ENCODE measurements at places on chromosomes 4 and X. TPM values are rescaled to one million over a fixed set of nuclear protein-coding genes. Genes with fewer than 3 reads are reported as not detected.

The BEX5 gene
- total RNA-seq: not detected

The SMIM10L2A gene
- total RNA-seq: 1.7 TPM

The IL21 gene
- not detected for total RNA-seq

The MAGEA1 gene
- not detected for total RNA-seq

The CNGA2 gene
- not detected for total RNA-seq

The XG gene
- total RNA-seq: 2.5 TPM

The NEIL3 gene
- total RNA-seq: 15.0 TPM

The PRPS1 gene
- 31.0 TPM for total RNA-seq

The MAP7D3 gene
- total RNA-seq: 23.0 TPM

The COL4A5 gene
- 56.9 TPM for total RNA-seq

The TMEM128 gene
- total RNA-seq: 23.8 TPM

The PGAM4 gene
- not detected for total RNA-seq

The DGKK gene
- not detected for total RNA-seq

The XAGE5 gene
- total RNA-seq: not detected

The PAGE2B gene
- total RNA-seq: not detected

The HERC5 gene
- total RNA-seq: 5.1 TPM

The PAGE1 gene
- total RNA-seq: not detected

The LONRF3 gene
- 0.19 TPM for total RNA-seq

The BMP15 gene
- not detected for total RNA-seq

The TMSB15A gene
- 2.5 TPM for total RNA-seq

The RTL3 gene
- total RNA-seq: 0.19 TPM

The SYP gene
- total RNA-seq: 0.28 TPM

All from regular cardiac myocyte (primary cell).